ENCODE measurements at places on chromosomes 5 and 9. TPM values are rescaled to one million over a fixed set of nuclear protein-coding genes. Genes with fewer than 3 reads are reported as not detected.

The GNE gene
- total RNA-seq, result 14.6 TPM

DNA sequence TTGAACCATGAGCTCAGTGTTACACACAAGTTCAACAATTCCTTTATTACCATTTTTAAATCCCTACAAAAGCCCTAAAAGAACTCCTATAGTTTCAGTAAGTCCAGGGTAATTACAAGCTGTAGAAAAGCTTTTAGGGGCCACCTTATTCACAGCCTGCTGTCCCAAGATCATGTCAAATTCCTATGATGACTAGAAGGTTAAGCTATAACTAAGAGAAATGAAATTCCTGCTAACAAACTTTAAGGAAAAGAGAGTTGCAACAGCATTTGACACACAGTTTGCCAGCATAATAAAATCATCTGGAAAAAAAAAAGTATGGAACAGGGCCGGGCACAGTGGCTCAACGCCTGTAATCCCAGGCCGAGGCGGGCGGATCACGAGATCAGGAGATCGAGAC is 31.5 kb downstream of the TMEM245 start:
- no peak for DNase-seq

The F2RL2 gene
- 0.04 TPM for total RNA-seq

GRCh38 chr5:135488727-135489465 is 36.7 kb upstream of the TIFAB start:
- DNase-seq, result no peak

- DNase-seq, result no peak
These were observed 26.7 kb upstream of the IRX4 start for GRCh38 chr5:1909346-1909985.

DNA sequence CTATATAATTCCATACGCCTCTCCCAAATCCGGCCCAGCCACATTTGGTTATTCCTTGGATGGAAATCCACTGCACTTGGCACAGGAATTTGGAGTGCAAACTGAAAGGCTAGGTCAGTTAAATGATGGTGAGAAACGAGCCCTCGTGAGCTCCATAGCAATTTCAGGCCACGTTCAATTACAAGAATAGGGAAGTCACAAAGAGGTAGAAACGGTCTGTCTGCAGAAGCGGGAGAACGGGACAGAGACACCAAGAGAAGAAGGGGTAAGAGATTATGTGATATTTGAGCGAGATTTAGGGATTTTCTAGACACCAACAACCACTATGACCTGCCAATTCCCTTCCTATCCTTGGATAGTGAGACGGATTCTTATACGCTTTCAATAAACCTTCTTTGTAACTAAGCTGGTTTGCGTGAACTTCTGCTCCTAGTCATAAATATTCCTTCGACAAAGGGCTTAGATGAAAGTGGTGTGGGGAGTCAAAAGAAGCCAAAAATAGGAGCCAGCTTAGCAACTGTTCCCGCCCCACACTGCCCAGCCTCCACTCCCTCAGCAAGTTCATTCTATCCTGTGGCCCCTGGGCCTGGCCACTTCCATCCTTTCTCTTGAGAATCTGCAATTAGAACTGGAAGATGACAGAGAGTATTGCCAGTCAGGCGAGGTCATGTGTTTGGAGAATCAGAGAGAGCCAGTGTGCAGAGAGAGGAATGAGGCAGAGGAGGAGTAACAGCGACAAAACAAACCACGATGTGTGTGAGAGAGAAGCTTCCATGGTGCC is 118.4 kb downstream of the ZNF608 start:
- no peak for DNase-seq

DNA sequence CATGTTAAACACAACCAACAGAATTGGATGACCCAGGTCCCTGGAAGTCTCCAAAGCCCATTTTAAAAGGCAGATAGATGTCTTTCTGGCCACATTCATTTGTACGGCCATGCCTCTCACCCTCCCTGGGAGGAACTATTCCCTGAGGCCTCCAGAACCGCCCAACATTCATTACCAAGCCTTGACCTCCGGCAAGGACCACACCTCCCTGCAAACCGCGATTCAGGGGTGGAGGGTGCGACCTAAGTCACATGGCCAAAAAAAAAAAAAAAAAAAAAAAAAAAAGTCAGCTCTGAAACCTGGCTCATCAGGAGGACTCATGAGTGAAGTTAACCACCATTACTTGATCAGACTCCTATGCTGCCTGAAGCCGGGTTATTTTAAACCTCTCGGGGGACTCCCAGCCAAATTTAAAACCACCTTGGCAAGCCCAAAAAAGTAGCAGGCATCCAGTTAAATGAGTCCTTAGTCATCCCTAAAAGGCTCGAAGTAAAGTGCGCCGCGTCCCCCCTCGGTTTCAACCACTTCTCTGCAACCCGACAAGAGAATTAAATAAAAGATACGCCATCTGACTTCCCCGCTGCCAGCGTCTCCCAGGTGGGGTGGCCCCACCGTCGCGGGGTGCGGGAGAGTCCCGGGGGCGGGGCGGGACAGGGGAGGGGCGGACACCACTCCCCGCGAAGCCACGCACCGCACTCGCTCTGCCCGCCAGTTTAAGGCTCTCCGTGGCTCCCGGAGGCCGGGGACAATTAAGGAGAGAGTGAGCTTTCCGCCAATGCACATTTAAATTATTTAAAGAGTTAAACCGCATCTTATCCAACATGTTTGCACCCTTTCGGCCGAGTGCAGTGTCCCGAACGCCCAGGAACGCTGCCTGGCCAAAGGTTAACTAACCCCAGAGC is 2.3 kb downstream of the KLF9 start:
- peak; percentile 65 for DNase-seq

DNA sequence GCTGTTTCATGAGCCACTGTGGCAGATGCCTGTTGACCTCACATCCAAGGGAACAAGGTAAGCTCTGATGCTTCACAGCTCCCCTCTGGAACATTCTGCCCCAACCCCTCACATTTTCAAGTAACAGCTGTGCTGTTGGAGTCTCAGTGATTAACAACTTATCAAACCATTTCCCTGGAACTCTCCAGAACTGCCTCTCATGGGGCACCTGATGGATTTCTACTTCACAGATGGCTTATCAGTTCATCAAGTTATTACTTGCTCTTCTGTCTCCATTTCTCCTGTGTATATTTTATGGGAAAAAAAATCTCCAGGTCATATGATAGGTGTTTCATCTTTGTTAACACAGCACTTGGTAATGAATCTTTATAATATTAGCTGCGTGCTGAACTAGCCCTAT is 322.4 kb downstream of the MAN2A1 start:
- no peak for DNase-seq

The SLC45A2 gene
- not detected for total RNA-seq

GRCh38 chr5:42832060-42832459 is 20.4 kb upstream of the SELENOP start:
- no peak for DNase-seq

DNA sequence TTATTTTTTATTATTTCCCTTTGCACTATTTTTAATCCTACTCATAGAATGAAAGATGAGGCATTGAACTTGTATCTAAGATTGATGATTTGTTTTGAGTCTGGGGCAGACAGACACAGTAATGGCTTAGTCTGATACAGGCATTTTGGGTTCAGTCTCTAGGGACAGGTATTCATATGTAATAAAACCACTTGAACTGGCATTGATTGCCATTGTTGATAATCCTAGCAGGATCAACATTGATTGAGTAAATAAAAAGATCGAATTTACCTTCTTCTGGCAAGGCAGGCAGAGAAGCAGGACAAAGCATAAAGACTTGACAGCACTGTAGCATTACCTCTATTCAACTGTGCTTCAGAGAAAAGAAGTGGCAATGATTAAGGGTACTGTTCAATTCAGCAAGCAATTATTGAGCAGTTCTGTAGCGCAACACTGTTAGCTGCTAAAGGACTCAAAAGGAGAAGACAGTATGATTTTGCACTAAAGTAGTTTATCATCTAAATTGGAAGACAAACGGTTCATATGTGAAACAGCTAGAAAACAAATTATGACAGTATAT is 144.4 kb downstream of the COMMD10 start:
- DNase-seq, result no peak

GRCh38 chr5:178418471-178419010 is 171.7 kb downstream of the COL23A1 start:
- DNase-seq, result no peak

DNA sequence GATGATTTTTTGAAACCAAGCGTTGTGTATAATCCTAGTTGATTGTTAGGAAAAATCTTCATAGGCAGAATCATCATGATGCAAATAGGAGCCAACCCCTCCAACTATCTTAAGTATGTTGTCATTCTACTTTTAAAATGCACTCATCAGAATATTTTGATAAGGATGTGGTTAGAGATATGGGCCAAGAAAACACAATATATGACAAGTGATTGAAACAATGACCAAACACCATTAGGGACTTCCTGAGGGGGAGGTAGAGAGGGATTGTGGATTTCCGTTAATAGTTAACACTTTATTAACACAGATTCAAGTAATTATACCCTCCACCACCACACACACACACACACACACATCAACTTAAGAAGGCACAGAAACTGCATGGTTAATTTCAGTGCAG is 143.3 kb downstream of the ARSB start:
- no peak for DNase-seq

DNA sequence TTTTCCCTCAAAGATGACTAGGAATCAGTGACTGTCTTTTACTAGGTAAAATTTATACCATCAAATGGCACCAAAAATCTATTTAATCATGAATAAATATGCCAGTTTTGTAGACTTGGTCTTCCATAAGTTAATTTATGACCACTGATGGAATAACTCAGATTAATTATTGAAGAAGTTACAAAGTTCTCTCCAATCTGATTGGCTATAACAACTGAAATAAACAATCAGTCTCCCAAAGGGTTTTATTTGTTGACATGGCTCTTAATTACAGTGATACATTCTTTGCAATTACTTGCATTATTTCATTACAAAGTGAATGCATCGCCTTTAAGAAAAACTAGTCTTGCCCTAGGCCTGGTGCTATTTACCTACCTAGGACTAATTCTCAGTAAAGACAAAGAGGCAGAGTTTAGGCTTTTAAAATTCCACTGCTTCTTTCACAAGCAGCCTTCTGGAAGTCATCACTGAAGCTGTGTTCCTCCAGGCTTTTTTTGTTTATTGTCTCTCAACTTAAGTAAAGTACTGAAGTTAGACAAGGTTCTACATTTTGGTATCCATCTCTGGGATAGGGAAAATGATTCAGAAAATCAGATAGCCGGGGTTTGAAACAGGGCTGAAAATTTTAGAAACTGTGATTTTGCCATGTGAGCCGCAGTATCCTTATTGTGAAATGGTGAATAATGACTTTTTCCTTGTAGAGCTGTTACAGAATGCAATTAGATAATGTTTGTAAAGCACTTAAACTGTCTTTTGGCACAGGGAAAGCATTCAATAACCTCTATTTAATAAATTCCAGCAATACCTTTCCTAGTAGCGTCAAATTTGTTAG is 2.5 kb downstream of the STOM start:
- DNase-seq, result no peak

The LPCAT1 gene
- total RNA-seq, result 43.2 TPM

DNA sequence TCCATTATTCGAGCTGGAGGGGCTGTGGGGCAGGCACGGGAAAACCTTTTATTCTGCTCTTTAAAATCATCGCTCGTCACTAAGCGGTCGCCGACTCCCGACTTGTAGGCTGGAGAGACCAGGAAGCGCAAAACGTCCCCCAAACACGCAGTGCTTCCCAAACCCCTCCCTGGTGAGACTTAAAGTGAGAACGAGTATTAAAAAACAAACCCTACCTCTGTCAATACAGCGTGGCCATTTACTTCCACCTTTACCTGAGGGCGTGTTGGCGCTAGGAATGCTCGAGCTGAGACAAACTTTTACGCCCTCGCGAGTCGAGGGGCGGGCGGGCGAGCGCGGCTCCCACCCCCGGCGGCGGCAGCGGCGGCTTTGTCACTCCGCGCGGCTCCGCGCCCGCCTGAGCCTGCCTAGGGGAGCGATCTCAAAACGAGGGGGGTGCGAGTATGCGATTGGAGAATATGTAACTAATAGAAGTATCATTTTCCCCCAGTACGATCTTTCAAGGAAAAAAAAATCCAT is at the start of gene NR2F1-AS1:
Gene NR2F1-AS1, minus strand, starts transcription at position 293 of the 519 bp plus-strand sequence.
- peak; percentile 29 for DNase-seq

DNA sequence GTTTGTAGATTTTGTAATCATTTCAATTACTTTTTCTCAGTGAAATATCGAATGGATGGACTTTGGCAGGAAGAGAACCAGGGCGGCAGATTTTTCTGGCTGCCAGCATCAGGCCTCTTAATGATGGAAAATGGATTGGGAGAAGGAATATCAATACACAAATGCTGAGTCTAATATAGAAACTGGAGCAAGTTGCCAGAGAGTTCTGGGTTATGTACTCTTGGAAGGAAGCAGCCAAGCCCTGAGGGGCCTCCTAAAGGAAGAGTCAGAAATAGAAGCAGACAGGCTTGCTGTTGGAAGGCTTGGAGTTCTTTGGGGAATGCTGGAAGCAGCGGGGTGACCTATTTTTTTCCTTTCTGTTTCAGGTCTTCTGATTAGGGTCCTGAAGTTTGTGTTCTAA is 428.6 kb downstream of the DMAC1 start:
- DNase-seq, result no peak

GRCh38 chr5:107925200-107925599 is 254.5 kb upstream of the EFNA5 start:
- DNase-seq, result no peak
